ENCODE measurements at places on chromosomes 3 and 15. TPM values are rescaled to one million over a fixed set of nuclear protein-coding genes. Genes with fewer than 3 reads are reported as not detected.

Gene TYRO3
- total RNA-seq = 4.8 TPM

Gene RAD51
- total RNA-seq = 4.8 TPM

Gene APOD
- 0.91 TPM for total RNA-seq

Gene NAALADL2
- total RNA-seq = 33.3 TPM

Gene PIK3CA
- total RNA-seq = 28.6 TPM

Gene GRK7
- total RNA-seq = not detected

Gene CADM2
- not detected for total RNA-seq

Gene ABI3BP
- total RNA-seq = 728 TPM

Gene MNS1
- 2.7 TPM for total RNA-seq

Gene ISG20
- 9.4 TPM for total RNA-seq

Gene GOLGA8S
- 0.13 TPM for total RNA-seq

Gene NPAP1
- 0.11 TPM for total RNA-seq

All from articular chondrocyte of knee joint (primary cell).